Neural crest cell (in vitro differentiated cells): ENCODE measurements at places on chromosomes 16 and 17. TPM values are rescaled to one million over a fixed set of nuclear protein-coding genes. Genes with fewer than 3 reads are reported as not detected.

ATP2A3 gene
- total RNA-seq = 1.1 and 1.6 TPM in 2 replicates

GIT1 gene
- total RNA-seq = 89.3 and 96.5 TPM in 2 replicates

EFNB3 gene
- total RNA-seq = 25.3 and 25.5 TPM in 2 replicates

DNA sequence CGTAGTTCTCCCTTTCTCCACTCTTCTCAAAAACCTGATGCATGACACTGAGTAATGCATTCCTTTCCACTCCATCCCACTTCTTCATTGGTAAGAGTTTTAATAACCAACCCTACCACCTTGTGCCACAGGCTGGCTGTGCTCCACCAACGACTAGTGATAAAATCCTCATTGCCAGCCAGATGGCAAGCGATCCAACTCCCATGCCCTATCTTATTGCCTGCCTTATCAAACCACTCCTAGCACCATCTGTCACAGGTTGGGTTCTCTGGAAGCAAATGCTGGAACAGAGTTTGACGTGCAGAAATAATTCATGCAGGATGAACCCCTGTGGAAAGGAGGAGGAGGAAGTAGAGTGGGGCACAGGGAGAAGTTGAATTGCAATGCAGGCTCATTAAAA lies 99.5 kb downstream of the CHD9NB start:
- H3K4me3 ChIP-seq = no peak overlapping the region
- H3K27me3 ChIP-seq = no peaks in the 10 kb centered on the region
- no peak overlapping the region for H3K27ac ChIP-seq
- DNase-seq = no peak
- no peaks in the 10 kb centered on the region for H3K4me1 ChIP-seq

GRCh38 chr17:62791767-62792446 lies 16.2 kb downstream of the MARCHF10 start:
- H3K27me3 ChIP-seq = no peaks in the 10 kb centered on the region
- no peaks in the 10 kb centered on the region for H3K36me3 ChIP-seq
- no peak overlapping the region for H3K27ac ChIP-seq
- H3K4me1 ChIP-seq = peaks cover 21% of the 10 kb centered on the region
- DNase-seq = no peak
- H3K4me3 ChIP-seq = no peak overlapping the region

- peaks cover 53% of the 10 kb centered on the region for H3K27me3 ChIP-seq
- H3K4me3 ChIP-seq = no peak overlapping the region
Measured at GRCh38 chr17:74520016-74520434, 11.2 kb downstream of the CD300LB start.

DNA sequence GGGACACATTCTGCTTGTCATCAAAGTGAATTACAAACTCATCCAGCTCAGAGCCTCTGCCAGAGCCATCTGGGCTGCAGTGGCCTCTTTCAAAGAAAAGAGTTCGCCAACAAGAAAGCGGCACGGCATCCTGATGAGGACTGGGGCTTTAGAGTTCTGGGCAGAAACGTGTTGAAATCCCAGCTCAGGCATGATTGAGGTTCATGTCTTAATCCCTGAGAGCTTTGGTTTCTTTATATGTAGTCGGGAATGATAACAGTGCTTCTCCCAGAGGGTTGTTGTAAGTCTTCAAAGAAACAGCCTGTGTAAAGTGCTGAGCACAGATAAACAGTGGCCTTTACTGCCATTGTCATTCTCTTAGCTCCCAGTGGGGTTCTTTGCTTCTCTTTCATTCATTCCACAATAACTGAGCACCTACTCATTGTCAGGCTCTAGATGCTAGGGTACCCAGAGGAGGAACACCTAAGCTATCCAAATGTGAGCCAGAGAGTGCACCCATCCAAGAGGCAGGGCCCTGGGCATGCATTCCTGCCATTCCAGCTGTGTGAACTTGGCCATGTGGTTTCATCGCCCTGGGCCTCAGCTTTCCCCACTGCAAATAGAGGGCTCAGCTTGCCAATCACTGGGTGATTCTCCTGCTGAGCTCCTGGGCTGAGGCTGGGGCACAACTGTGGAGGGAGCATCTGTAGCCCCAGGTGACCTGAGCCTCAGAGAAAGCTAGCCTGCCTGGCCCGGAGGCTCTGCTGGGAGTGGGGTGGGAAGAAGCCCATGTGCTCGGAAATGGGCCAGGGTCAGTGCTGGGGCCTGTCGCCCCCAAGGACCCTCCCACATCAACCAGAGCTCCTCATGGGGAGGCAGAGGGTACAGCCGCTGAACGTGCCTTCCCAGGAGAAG lies 38.3 kb upstream of the CRHR1 start:
- H3K36me3 ChIP-seq = no peaks in the 10 kb centered on the region
- no peak overlapping the region for H3K27ac ChIP-seq
- H3K4me1 ChIP-seq = peaks cover under 1% of the 10 kb centered on the region
- peaks cover 46% of the 10 kb centered on the region for H3K27me3 ChIP-seq

GRCh38 chr16:28904363-28904762 lies 20.7 kb downstream of the RABEP2 start:
- no peaks in the 10 kb centered on the region for H3K4me1 ChIP-seq
- H3K27ac ChIP-seq = peak overlapping the region; percentile 50
- no peaks in the 10 kb centered on the region for H3K27me3 ChIP-seq
- H3K4me3 ChIP-seq = no peak overlapping the region

DNA sequence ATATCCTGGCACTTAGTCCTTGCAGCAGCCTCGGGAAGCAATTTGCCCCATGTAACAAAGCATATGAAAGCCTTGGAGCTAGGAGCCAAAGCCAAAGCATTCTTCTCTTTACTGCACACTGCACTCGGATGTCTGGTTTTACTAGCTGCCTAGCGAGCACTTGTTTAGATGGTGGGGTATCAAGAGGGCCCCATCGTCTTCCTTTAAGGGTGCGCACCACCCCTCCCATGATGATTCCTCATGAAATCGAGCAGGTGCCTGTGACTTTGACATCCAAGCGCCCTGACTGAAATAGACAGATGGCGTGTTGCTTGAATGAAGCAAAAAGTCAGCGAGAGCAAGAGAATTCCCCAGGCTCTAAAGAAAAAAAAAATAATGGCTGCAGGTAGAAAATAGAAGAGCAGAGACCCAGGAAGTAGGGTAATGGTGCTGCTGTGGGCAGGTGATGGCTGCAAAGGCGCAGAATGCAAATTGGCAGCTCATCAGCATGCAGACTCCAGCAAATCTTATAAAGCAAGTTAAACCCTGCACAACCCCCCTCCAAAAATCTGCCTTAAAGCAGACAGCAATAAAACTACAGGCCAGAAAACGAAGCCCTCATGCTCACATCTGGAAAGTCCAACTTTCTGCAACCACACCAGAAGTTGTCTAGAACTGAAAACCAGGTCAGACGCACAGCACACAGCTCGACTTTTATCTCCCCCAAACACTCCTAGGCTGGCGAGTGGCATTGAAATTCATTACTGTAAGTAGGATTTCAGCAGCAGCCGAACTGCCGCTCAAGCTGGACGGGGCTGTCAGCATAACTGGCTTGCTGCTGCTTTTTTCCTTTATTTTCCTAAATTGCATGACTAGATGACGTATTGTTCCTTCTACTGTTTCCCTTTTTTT lies 384.3 kb downstream of the RBFOX1 start:
- no peak overlapping the region for H3K27ac ChIP-seq
- H3K4me3 ChIP-seq = no peak overlapping the region
- no peaks in the 10 kb centered on the region for H3K4me1 ChIP-seq
- no peaks in the 10 kb centered on the region for H3K36me3 ChIP-seq
- H3K27me3 ChIP-seq = peaks cover 5% of the 10 kb centered on the region
